ENCODE measurements at places on chromosomes 2 and 18.

- DNase-seq: no peak
Measured at GRCh38 chr18:57581301-57581934, 5.1 kb downstream of the FECH start.

- DNase-seq: no peak
Measured at GRCh38 chr2:224034017-224034416, 5.1 kb downstream of the SERPINE2 start.

GRCh38 chr2:19607400-19607799, 249.0 kb upstream of the OSR1 start:
- no peak for DNase-seq

GRCh38 chr18:59298871-59299270, 19.6 kb downstream of the CPLX4 start:
- DNase-seq: no peak

DNA sequence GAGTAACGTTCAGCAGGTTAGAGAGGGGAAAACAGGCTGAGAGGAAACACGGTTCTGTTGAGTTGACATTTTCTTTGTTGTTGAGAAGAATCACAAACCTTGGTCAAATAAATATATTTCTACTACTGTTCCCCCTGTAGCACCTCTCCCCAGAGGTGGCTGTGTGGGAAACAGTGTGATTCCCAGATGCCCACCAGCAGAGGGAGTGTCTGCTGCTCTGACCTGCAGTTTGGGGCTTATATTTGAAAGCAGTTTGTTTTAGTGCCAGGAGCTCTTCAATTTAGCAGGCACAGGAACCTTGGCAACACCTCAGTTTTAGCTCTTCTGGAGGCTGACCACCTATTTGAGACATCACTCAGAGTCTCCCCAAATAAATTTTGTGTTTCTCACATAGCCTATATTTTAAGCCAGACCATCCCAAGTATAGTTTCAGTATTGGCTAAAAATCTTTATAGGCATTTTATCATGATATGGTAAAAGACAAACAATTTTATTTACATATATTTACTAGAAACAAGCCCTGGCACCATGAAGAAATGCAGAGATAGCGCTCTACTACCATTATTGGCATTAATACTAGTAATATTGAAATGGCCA, 75.7 kb downstream of the PIK3C3 start:
- DNase-seq: no peak

- DNase-seq: peak; percentile 22
Measured at GRCh38 chr2:192243488-192243887, 48.8 kb upstream of the TMEFF2 start.

DNA sequence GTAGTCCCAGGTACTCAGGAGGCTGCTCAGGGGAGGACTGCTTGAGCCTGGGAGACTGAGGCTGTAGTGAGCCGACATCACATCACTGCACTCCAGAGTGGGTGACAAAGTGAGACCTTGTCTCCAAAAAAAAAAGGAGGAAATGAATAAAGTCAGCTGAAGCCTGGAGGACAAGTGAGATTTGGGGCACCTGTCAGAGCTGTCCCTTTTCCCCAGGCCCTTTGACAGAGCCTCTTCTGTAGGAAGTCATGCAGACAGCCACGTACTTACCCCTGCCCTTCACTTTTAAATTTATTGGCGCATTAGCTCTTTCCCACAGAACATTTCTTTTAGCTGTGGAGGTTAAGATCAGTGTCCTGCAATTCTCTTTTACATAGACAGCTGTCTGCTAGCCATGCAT, 151.0 kb upstream of the DNMT3A start:
- DNase-seq: no peak

GRCh38 chr2:11532416-11533055, 1.3 kb upstream of the GREB1 start:
- no peak for DNase-seq

DNA sequence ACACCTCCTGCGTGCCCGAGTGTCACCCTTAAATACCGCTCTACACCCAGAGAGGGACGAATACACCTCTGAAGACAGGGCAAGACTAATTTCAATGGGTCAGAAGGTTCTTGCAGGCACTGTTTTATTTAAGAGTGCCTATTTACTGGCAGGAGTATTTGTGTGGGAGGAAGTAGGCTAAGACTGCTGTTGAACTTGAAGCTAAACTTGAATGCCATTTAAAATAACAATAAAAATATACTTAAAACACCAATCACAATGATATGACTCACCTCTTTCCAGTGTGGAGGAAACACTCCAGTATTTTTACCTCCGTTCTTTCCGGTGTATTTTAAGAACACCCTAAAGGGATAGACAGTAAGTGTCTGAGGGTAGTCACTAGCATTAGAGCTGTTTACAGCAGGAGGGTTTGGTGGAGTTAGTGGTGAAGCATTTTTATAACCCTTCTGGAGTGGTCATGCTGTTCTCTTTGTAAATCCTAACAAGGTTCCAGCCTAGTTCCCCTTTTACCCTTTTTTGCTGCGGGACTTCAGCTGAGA, 9.6 kb upstream of the HOXD1 start:
- DNase-seq: no peak
